Uterus (tissue), 4 donors: ENCODE measurements at places on chromosomes 7 and 10. TPM values are rescaled to one million over a fixed set of nuclear protein-coding genes. Genes with fewer than 3 reads are reported as not detected.

CPA2 gene
- total RNA-seq: not detected

OR2A5 gene
- total RNA-seq: not detected

WNT8B gene
- total RNA-seq: not detected

GPER1 gene
- total RNA-seq: 7.6 TPM

P4HA1 gene
- total RNA-seq: 33.0 TPM

CDHR1 gene
- total RNA-seq: 1.0 TPM

ATP5MK gene
- total RNA-seq: 379 TPM

PNLIP gene
- not detected for total RNA-seq

SUGCT gene
- total RNA-seq: not detected

IFIT1B gene
- not detected for total RNA-seq

LRRC18 gene
- total RNA-seq: not detected

ANKRD30A gene
- total RNA-seq: not detected

XRCC2 gene
- total RNA-seq: 0.37 TPM

GTF2IRD1 gene
- 13.8 TPM for total RNA-seq

COMMD3 gene
- total RNA-seq: 38.0 TPM

NEUROD6 gene
- total RNA-seq: not detected

OR9A2 gene
- total RNA-seq: not detected

ANKRD22 gene
- total RNA-seq: not detected

C7orf33 gene
- total RNA-seq: not detected

PRPS1L1 gene
- not detected for total RNA-seq

ACSL5 gene
- 11.3 TPM for total RNA-seq

EPHB6 gene
- 1.5 TPM for total RNA-seq

THSD7A gene
- 16.2 TPM for total RNA-seq

FANK1 gene
- 6.7 TPM for total RNA-seq
